Activated CD4-positive, CD25-positive, alpha-beta regulatory T cell (primary cell): ENCODE measurements at places on chromosomes 5 and 9.

DNA sequence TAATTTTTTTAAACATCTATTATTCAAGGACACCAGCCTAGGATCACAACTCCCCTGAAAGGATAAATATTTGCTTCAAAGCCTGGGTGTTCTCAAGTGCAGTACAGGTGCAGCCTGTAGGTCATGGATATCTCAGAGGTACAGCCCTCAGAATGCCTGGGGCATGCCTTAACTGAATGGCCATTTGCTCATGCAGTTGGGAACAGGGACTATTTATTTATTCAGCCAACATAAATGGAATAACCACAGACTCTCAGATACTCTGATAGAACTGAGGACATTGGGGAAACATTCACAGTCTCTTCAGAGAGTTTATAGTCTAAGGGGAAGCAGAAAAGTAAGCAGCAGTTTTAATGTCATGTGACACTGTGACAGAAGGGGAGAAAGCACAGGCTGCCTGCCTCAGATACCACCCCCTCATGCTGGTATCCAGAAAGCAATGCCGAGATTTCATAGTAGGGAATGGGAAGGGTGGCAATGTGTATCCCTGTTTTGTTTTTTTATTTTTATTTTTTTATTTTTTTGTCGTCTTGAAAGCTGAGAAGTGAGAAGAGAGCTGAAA, 112.6 kb downstream of the MACIR start:
- no peak for DNase-seq

DNA sequence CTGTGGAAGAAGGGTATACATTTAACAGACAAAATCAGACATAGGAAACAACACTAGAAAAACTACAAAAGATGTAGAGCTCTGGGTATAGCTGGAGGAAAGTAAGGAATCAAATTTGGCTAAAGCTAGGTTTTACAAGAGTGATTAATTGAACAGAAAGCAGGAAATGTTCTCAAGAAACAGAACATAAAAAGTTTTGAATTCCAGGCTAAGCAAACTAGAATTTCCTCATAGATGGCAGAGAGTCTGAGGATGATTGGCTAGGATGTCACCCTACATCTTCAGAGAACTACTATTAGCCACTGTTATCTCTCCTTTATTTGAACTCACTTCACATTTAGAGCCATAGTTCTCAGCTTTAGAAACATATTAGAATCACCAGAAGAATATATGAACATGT, 502.1 kb upstream of the PAPPA start:
- no peak for DNase-seq

- DNase-seq, result no peak
Measured at GRCh38 chr5:137589185-137589584, 90.1 kb upstream of the SPOCK1 start.

- no peak for DNase-seq
Measured at GRCh38 chr9:343773-344172, 129.1 kb downstream of the DOCK8 start.
